ENCODE measurements at places on chromosomes 2 and 18. TPM values are rescaled to one million over a fixed set of nuclear protein-coding genes. Genes with fewer than 3 reads are reported as not detected.
A peak's percentile ranks its signal among the peaks of the same experiment; 100 is the strongest.

Gene RAB6C
- not detected for total RNA-seq

Gene UGT1A7
- total RNA-seq = not detected

Gene SRD5A2
- not detected for total RNA-seq

Gene YIPF4
- 40.1 TPM for total RNA-seq

GRCh38 chr2:134142341-134142738, 111.5 kb upstream of the MGAT5 start:
- peak; percentile 37 for DNase-seq

DNA sequence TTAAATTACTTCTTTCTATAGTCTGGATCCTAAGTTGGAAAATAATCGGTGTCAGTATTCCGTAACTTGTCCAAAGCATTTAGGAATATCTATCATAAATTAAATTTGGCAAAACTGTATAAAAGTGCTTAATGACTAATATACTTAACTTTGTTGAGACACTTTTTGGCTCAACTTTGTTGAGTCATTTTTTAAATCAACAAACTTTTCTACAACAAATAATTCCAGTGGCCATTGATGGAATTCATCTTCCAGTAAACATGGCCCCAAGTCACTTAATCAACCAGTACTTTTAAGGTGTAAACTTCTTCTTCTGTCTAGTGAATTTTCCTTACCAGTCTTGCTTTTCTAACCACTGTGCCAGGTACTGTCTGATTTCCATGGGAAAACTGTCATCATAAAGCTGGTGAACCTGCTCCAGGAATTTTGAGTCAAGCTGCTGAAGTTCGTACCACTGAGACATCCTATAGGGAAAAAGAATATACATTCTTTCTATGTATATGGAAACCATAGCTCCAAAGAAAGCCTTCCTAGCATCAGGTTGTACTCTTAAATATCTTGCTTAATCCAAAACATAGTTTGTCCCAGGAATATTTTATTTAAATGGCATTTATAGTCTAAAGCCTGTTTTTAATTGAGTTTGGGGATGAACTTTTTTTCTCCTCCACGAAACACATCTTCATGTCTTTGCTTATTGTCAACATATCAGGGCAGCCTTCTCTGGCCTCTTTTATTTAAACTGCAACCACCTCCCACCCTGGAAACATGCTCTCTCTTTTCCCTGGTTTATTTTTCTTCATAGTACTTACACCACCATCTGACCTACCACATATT, 4.2 kb downstream of the STAT1 start:
- DNase-seq = no peak

GRCh38 chr18:34281290-34281689, 56.6 kb upstream of the NOL4 start:
- no peak for DNase-seq

GRCh38 chr18:26470011-26470637, 78.2 kb downstream of the KCTD1 start:
- DNase-seq = no peak

DNA sequence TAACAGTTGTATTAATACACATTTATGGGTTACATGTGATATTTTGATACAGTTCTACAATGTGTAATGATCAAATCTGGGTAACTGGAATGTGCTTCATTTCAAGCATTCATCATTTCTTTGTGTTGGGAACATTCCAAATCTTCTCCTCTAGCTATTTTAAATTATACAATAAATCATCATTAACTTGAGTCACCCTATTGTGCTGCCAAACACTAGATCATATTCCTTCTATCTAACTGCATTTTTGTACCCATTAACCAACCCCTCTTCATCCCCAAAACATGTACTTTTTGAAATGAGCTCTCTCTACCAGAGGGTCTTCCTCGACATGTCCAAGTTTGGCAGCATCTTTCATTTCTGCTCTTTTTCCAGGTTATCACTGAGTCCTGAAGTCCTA, 81.1 kb upstream of the TTC39C start:
- peak; percentile 17 for DNase-seq

DNA sequence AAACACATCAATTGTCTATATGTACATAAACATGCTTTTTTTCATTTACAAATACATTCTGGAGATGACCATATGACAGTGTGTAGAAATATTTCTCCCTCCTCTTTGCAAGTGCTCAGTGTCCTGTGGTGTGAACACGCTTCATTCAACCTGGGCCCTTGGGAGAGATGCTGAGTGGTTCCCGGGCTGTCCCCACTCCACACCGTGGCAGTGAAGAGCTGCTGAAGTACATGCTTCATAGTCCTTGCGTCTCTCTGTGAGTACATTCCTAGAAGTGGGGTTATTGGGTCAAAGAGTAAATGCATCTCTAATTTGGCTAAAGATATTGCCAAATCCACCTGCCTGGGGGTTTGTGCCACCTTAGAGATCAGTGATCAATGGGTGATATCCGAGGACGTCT, 6.5 kb upstream of the GPR35 start:
- no peak for DNase-seq

DNA sequence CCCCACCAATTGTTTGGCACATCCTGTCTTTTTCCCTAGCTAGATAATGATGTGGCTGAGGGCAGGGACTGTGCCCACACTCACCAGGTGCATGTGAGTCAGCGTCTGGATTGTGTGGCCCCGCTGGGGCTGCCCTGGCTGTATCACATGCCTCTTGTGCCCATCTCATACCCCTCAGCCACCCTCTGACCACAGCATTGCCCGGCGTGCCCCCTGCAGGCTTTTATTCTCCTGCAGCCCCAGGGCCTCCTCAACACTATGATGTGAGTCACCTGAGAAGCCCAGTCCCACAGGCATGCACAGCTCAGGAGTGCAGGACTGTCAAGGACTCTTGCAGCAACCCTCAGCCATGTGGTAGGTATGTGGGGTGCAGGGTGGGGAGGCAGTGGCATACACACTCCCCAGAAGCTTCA, 14.8 kb upstream of the STEAP3 start:
- no peak for DNase-seq

GRCh38 chr18:4284528-4284927, 170.6 kb downstream of the DLGAP1 start:
- DNase-seq = no peak

DNA sequence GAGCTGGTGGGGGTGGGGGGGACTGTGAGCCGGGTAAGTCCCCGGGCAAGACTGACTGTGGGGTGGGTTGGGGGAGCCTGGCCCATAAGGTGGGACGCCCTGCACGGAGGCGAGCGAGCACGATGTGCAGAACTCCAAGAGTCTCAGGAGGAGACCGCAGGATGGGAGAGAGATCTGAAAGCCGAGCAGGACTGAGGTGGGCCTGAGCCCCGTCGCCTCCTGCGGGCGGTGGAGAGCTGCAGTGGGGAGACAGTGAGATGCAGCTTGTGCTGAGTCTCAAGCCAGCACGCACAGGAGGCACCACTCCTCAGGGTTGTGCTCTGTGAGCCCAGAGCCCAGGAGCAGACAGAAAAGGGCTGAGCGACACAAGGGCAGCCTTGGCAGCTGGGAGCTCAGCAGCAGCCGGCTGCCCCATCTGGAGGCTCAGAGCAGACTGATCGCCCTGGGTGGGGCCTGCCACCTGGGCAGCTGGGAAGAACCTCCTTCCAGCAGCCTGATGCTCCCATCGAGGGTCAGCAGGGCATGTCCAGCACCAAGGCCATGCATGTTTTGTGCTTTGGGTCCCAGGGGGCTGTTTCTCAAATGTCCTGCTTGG, 15.9 kb downstream of the ARHGEF4 start:
- DNase-seq = no peak

GRCh38 chr2:173048522-173048896, 27.1 kb upstream of the MAP3K20 start:
- DNase-seq = no peak

- peak; percentile 64 for DNase-seq
Measured at GRCh38 chr18:11040823-11041656, 108.3 kb downstream of the PIEZO2 start.

GRCh38 chr2:177771191-177771590, 301.4 kb downstream of the PDE11A start:
- no peak for DNase-seq

DNA sequence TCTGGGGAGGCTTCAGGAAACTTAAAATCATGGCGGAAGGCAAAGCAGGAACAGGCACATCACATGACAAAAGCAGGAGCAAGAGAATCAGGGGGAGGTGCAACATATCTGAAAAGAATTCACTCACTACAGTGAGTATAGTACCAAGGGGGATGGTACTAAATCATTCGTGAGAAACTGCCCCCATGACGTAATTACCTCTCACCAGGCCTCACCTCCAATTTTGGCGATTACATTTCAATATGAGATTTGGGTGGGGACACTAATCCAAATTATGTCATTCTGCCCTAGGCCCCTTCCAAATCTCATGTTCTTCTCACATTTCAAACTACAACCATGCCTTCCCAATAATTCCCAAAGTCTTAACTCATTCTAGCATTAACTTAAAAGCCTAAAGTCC, 740.8 kb upstream of the SOX11 start:
- DNase-seq = no peak

GRCh38 chr18:58396966-58397365, 231.9 kb downstream of the ALPK2 start:
- peak; percentile 78 for DNase-seq
